T-helper 9 cell (primary cell): ENCODE measurements at places on chromosomes 7 and 10.

GRCh38 chr7:117383483-117384189, 43.7 kb downstream of the ASZ1 start:
- DNase-seq = no peak

- no peak for DNase-seq
These were observed 22.9 kb downstream of the ASB13 start for GRCh38 chr10:5643346-5644067.

DNA sequence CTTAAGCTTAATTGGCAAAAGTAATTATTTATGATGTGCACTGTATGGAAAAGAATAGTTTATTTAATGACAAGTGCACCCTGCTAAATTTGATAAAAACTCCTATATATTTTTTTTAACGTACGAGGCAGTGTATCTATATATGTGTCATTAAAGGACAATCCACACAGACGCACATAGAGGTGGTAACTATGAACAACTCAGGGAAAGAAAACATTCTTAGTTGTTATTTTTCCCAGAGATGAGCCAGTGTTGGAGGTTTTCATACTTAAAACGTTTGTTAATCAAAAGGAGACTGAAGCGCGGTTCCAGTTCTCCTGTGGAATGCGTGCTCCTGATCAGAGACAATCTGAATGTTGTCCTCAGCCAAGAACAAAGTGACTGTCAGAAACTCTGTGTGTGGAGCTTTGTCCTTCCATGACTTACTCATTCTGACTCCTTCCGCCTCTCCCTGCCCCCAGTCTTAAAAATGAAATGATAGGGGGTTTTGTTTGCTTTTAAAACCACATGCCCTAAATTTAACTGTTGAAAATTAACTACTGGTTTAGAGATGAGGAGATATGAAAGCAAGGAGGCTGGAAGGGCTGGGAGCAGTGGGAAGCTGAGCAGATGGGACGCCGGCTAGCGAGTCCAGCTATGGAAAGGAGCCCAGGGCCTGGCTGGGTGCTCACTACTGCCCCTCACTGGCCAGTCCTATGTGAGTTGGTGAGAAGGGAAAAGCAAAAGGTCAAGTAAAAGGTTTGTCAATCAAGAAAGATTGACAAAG, 99.6 kb downstream of the SVIL start:
- no peak for DNase-seq

GRCh38 chr7:12456506-12456905, 52.8 kb upstream of the VWDE start:
- DNase-seq = no peak

- DNase-seq = no peak
These were observed 48.4 kb upstream of the CUL1 start for GRCh38 chr7:148650232-148650858.

- DNase-seq = no peak
These were observed 195.6 kb downstream of the WDR37 start for GRCh38 chr10:1251769-1252168.

- DNase-seq = no peak
These were observed 18.3 kb upstream of the BHLHA15 start for GRCh38 chr7:98192781-98193457.

DNA sequence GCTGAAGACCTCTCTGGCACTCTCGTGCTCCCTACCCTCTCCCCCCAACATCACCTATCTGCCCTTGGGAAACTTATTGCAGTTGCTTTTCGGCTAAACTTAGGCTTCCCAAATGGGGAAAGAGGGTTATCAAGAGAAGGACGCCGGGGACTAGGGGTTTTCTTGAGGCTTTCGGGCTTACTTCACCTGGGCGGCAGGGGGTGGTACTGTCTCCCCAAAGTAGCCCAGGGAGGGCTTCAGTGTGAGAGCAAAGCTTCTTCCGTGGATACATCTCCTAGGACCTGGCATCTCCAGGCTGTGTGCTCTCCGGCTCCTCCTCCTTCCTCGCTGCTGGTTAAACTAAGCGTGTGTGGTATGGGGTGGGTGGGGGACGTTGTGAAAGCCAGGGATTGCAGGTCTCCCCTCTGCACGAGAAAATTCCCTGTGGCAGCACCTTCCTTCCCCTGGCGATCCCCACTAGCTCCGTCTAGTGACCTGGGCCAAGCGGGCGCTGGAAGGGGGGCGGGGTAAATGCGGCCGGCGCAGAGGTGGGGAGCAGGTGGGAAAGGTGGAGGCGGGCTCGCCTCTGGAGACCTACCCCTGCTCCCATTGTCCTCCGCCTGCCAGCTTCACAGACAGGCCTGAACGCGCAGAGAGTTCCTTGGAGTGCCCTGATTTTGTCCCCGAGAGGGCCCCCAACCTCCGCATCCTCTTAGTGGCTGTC, 1.1 kb downstream of the PLXDC2 start:
- no peak for DNase-seq
